ENCODE measurements at places on chromosomes 12 and 14.

- DNase-seq: no peak
Measured at GRCh38 chr12:77521508-77522115, 309.1 kb upstream of the NAV3 start.

DNA sequence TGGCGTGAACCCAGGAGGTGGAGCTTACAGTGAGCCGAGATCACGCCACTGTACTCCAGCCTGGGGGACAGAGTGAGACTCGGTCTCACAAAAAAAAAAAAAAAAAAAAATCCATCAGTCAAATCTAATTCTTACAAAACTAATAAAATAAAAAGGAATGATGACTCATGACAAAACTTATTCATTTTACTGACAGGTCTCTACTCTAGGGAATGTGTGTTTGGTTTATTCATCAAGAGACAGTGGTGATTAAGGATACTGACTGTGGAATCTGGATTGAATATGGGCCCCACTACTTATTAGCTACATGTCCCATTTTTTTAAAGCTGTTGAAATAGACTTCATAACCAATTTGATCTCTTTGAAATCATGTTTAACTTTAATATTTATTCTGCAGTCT lies 29.3 kb upstream of the GAS2L3 start:
- DNase-seq: no peak

DNA sequence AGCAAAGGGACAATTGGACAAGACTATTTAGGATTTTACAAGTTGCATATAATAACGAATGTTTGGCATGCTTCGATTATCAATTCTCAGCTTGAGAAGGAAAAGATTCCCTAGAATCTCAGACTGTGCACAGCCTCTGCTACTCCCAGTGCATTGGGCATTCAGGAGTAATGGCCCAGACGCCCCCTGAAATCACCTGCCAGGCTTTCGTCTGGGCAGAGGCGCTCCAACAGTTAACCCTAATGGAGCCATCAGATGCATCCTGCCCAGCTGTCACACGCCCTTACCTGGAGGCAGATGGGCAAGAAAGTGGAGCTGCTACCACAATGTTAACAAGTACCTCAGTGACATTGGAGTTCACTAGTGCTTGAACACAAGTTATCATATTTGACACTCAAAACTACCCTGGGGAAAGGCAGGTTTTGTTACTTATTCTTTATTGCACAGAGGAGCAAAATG lies 927 bp upstream of the LRP6 start:
- no peak for DNase-seq

DNA sequence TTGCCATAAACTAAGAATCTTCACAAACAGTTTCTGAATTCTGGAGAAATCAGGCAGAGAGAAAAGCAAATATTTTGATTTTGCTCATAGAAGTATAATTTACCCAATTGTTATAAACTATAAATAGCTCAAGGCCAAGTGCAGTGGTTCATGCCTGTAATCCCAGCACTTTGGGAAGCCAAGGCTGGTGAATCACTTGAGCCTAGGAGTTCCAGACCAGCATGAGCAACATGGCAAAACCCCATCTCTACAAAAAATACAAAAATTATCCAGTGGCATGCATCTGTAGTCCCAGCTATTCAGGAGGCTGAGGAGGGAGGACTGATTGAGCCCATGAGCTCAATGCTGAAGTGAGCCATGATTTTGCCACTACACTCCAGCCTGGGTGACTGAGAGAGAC lies 19.6 kb upstream of the MMP19 start:
- no peak for DNase-seq

GRCh38 chr12:107109726-107110719 lies 16.7 kb upstream of the CRY1 start:
- DNase-seq: no peak

DNA sequence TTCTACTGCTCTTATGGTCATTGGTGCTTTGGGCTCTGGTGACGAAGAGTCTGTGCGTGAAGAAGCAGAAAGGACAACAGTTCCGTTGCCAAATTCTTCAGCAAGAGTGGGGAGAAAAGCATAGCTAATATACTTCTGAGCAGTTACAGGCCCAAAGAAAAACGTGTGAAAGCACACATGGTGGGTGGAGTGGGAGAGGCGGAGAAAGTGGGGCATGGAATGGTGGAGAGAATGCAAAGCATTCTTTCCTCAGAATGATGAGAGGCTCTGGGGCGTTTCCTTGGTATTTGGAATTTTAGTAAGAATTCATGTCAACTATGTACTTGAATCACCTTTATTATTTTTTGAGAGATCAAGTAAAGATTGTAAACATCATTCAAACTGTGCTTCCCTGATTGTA lies 396.1 kb downstream of the NAV3 start:
- DNase-seq: no peak

GRCh38 chr12:108478611-108479206 lies 36.4 kb upstream of the FICD start:
- no peak for DNase-seq

GRCh38 chr12:87988534-87988933 lies 40.7 kb downstream of the C12orf50 start:
- DNase-seq: no peak

GRCh38 chr14:24483604-24484252 lies 24.3 kb downstream of the CMA1 start:
- DNase-seq: no peak

- DNase-seq: no peak
Measured at GRCh38 chr12:115511986-115512711, 765.3 kb downstream of the MED13L start.

- DNase-seq: no peak
Measured at GRCh38 chr12:71731439-71732356, 23.0 kb upstream of the RAB21 start.

GRCh38 chr14:21102521-21103410 lies 1.9 kb downstream of the TMEM253 start:
- DNase-seq: no peak

GRCh38 chr14:91363776-91364523 lies 53.7 kb downstream of the CCDC88C start:
- DNase-seq: no peak

DNA sequence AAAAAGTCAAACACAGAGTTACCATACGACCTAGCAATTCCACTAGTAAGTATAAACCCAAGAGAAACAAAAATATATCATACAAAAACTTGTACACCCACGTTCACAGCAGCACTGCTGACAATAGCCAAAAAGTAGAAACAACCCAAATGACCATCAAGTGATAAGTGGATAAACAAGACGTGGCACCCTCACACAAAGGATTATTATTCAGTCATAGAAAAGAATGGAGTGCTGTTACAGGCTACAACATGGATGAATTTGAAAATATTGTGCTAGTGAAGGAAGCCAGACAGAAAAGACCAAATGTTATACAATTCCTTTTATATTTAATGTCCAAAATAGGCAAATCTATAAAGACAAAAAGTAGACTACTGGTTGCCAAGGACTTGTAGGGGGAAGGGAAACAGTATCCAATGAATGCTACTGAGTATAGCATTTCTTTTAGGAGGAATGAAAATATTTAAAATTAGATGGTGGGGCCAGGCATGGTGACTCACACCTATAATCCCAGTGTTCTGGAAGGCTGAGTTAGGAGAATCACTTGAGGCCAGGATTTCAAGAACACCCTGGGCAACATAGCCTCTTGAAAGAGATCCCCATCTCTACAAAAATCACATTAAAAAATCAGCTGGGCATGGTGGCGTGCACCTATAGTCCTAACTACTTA lies 41.9 kb downstream of the SPTLC2 start:
- DNase-seq: no peak

DNA sequence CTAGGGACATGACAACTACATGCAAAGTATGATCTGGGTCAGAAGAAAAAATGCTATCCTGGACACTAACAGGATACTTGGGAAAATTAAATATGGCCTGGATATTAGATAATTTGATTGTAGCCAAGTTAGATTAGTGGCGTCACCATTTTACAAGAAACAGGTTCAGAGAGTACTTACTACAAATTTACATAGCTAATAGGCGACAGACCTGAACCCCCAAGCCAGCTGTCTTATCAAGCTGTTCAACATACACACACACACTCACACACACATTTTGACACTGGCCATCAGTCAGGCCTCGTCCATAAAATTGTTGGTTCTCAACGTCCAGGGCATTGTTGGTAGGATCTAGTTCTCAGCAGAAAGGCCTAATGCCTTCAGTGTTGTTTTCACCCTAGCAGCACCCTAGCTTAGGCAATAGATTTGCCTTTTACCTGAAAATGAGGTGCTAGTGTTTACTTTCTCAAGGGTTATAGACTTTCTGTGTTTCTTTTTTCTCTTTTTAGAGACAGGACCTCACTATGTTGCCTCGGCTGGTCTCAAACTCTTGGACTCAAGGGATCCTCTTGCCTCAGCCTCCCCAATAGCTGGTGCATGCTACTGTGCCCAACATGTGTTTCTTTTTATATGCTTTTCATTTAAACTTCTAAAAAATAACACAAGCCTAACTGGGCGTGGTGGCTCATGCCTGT lies 3.3 kb upstream of the C14orf93 start:
- no peak for DNase-seq

DNA sequence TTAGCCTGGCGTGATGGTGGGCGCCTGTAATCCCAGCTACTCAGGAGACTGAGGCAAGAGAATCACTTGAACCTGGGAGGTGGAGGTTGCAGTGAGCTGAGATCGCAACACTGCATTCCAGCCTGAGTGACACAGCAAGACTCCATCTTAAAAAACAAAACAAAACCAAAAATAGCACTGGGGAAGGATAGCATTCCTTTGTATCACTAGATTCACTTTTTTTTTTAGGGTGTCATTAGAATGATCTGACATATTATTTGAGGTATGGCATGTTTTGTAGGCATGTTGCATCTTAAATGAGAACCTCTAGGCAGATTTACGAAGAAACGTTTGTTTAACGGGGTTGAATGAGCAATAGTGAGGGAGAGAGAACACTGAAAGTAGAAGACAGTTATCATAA lies 16.8 kb upstream of the FAR2 start:
- no peak for DNase-seq

DNA sequence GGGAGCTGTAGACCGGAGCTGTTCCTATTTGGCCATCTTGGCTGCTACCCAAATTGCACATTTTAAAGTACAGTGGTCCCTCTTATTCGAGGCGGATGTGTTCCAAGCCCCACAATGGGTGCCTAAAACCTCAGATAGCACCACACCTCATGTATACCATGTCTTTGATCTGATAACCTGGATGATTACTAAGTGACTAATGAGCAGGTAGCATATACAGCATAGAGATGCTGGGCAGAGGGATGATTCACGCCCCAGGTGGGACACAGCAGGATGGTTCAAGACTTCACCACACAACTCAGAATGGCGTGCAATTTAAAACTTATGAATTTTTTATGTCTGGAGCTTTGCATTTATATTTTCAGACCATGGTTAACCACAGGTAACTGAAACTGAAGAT lies 255.0 kb downstream of the AKAP6 start:
- no peak for DNase-seq

DNA sequence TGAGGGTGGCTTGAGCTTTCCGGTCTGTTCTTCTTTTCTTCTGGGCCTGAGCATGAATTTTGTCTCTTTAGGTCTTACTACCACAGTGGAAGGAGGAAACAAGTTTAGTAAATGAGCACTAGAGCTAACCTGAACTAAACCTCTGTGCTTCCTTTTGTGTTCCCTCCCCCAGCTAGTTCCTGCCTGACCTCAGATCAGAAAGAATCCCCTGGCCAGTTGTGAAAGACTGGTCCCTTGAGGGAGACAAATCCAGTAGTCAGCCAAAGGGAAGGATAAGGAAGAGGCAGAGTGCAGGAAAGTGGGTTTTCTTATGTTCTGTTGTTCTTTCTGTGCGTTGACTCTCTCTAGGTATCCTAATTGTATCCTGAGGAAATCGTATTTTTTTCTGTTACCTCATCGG lies 17.5 kb downstream of the ZNF664 start:
- DNase-seq: no peak

GRCh38 chr12:39451977-39452376 lies 9.1 kb upstream of the KIF21A start:
- no peak for DNase-seq

- DNase-seq: no peak
Measured at GRCh38 chr12:49583366-49584094, 15.6 kb upstream of the MCRS1 start.

- DNase-seq: no peak
Measured at GRCh38 chr12:32761716-32762115, 6.0 kb upstream of the YARS2 start.

DNA sequence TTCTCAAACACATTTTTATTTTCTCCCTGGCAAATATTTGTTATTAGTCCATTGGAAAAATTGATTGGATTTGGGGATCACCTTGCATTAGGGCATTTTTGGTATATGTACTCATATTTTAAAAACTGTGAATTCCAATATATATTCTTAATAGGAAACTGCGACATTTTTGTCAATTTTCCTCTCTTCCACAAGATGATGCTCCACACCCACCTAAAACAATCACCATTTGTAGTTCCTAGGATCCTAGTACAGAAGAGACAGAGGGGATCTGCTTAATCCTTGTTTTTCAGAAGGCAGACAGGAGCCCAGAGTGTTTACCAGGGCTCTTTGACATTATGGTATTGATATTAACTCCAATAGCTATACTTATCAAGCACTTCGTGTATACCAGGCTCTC lies 22.8 kb upstream of the OASL start:
- DNase-seq: no peak

- no peak for DNase-seq
Measured at GRCh38 chr14:88791629-88792472, 902 bp downstream of the EML5 start.

DNA sequence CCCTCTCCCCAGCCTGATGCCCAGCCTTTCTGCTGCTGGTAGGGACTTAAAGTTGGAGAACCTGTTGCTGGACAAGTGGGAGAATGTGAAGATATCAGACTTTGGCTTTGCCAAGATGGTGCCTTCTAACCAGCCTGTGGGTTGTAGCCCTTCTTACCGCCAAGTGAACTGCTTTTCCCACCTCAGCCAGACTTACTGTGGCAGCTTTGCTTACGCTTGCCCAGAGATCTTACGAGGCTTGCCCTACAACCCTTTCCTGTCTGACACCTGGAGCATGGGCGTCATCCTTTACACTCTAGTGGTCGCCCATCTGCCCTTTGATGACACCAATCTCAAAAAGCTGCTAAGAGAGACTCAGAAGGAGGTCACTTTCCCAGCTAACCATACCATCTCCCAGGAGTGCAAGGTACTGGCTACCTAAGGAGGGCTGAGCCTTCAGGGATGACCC lies 1.6 kb downstream of the TSSK4 start:
- DNase-seq: no peak

- no peak for DNase-seq
Measured at GRCh38 chr12:52847335-52848102, 1.3 kb downstream of the KRT78 start.

GRCh38 chr12:25496098-25496587 lies 56.9 kb downstream of the LMNTD1 start:
- no peak for DNase-seq

- DNase-seq: no peak
Measured at GRCh38 chr12:49965836-49966235, 4.2 kb downstream of the AQP5 start.

GRCh38 chr14:51613416-51613815 lies 38.3 kb upstream of the FRMD6 start:
- DNase-seq: no peak

DNA sequence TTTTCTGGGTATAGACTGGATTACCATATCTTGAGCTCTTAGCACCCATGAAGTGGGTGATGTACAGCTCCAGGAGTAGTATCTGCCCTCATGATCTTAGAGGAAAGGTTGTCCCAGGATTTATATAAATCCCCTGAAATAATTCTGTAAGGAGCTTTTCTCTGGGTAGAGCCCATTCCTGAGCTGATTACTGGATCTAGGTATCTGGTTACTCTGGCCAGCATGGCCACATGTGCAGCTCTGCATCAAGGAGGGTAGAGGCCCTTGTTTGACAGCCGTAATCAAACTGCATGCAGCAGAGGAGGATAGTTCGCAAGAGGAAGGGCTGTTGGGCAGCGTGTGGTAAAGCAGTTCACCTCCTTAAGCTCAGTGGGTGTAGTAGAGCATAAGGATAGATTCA lies 8.5 kb downstream of the COX14 start:
- DNase-seq: no peak

- DNase-seq: no peak
Measured at GRCh38 chr14:77032491-77032843, 4.0 kb upstream of the IRF2BPL start.
